ENCODE measurements at places on chromosomes 3 and 15. TPM values are rescaled to one million over a fixed set of nuclear protein-coding genes. Genes with fewer than 3 reads are reported as not detected.

Gene CDCP1
- not detected for polyA plus RNA-seq

Gene RETNLB
- polyA plus RNA-seq, result not detected

Gene CYP11A1
- polyA plus RNA-seq, result not detected

Gene IL5RA
- 2.8 TPM for polyA plus RNA-seq

Gene PRICKLE2
- polyA plus RNA-seq, result 0.73 TPM

Gene KBTBD13
- not detected for polyA plus RNA-seq

Gene ANP32A
- 110 TPM for polyA plus RNA-seq

Gene MEX3B
- polyA plus RNA-seq, result not detected

Gene GOLGA8M
- not detected for polyA plus RNA-seq

Gene MCCC1
- 32.4 TPM for polyA plus RNA-seq

Gene ROPN1
- polyA plus RNA-seq, result not detected

Gene BCHE
- polyA plus RNA-seq, result not detected

Gene WDR72
- polyA plus RNA-seq, result 0.04 TPM

Gene FSTL1
- not detected for polyA plus RNA-seq

Gene PIAS1
- 128 TPM for polyA plus RNA-seq

Gene CDHR4
- polyA plus RNA-seq, result not detected

Gene C3orf62
- polyA plus RNA-seq, result 1.5 TPM

Gene RHO
- polyA plus RNA-seq, result not detected

Gene LSM3
- polyA plus RNA-seq, result 25.3 TPM

Gene LRRC34
- 0.60 TPM for polyA plus RNA-seq

Gene PIERCE2
- 2.2 TPM for polyA plus RNA-seq

Gene CAMK2N2
- polyA plus RNA-seq, result not detected

Gene SNX22
- 55.3 TPM for polyA plus RNA-seq

Gene CALML4
- 0.46 TPM for polyA plus RNA-seq

Gene HIGD2B
- not detected for polyA plus RNA-seq

Gene A4GNT
- not detected for polyA plus RNA-seq

Gene PLS1
- not detected for polyA plus RNA-seq

Gene PRR20G
- polyA plus RNA-seq, result not detected

Gene THBS1
- polyA plus RNA-seq, result 1.4 TPM
